ENCODE measurements at places on chromosomes 11 and 22.

GRCh38 chr11:68658661-68659060 lies 25.7 kb upstream of the GAL start:
- no peak for DNase-seq

DNA sequence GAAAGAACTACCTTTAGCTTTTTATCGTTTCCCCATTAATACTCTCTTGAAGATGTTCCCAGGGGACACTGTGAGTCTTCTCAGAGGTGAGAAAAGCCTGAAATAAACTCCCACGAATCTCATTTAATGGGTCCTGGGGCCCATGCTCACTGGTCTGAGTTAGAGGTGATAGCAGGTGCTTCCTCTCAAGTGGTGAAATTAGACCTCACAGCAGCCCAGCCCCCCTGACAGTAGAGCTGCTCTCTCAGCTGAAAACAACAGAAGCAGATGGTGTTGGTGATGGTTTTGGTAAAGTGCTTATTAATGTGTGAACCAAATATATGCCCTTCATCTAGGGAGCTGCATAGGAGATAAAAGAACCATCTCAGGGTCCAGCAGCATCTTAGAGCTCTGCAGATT lies 76.8 kb upstream of the VPREB1 start:
- DNase-seq: no peak

DNA sequence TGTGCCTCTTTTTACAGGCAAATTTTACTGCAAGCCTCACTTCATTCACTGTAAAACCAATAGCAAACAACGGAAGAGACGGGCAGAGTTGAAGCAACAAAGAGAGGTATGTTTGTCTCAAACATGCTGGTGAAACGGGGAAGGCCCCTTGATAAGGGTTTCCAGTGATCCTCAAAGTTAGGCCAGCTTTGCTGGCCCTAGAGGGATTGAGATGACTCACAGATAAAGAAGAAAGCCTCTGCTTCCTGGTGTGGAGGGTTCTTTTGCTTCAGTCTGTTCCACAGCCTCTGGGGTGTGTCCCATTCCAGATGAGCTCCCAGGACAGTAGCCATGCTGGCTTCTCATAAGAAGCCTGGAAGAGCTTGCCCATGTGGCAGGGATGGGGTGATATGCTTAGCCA lies 118.9 kb upstream of the PARVA start:
- no peak for DNase-seq

DNA sequence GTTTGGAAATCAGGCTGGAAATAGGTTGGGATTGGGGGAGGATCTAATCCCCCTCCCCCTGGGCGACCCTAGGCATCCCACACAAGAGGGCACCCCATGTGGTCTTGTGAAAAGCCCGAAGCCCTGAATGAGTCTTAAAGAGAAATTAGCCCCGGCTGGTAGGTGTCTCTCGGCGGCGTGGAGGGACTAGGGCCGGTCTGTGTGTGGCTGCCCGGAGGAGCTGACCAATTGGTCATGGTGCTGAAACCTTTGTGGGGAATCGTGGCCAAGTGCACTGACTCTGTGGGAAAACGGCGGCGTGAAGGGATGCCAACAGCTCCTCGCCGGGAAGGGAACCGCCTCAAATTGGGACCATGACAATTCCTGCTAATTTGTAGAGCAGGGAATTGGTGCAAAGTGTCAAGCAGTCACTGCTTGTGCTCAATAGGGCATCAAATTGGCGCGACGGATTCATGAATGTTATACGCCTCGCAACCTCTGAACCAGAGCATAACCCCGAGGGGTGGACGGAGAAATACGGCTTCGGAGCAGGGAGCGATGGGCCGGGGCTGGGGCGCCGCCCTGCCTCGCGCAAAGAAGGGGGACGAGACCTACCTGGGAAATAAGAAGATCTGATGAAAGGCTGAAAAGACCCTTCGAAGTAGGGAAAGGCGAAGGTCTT lies 1.5 kb downstream of the DBX1 start:
- DNase-seq: peak; percentile 72

DNA sequence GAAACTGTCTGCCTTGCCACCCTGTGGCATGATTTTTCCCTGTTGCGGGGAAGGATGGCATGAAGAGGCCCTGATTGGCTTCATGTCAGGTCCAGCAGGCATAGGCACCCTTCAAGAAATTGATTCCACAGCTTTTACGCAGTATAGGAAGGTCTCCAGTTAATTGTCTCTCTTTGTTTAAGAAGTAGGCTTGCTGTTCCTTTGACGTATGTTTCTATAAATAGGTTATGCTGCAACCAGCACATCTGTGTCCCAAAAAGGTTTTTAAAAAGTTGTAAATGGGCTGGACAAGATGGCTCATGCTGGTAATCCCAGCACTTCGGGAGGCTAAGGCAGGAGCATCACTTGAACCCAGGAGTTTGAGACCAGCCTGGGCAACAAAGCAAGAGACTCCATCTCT lies 62.6 kb downstream of the CD6 start:
- no peak for DNase-seq

- peak; percentile 80 for DNase-seq
Measured at GRCh38 chr11:30914143-30914762, 328.1 kb upstream of the MPPED2 start.

- no peak for DNase-seq
Measured at GRCh38 chr11:123645286-123645975, 9.0 kb downstream of the SCN3B start.

- DNase-seq: no peak
Measured at GRCh38 chr11:88117281-88117858, 57.9 kb downstream of the RAB38 start.

DNA sequence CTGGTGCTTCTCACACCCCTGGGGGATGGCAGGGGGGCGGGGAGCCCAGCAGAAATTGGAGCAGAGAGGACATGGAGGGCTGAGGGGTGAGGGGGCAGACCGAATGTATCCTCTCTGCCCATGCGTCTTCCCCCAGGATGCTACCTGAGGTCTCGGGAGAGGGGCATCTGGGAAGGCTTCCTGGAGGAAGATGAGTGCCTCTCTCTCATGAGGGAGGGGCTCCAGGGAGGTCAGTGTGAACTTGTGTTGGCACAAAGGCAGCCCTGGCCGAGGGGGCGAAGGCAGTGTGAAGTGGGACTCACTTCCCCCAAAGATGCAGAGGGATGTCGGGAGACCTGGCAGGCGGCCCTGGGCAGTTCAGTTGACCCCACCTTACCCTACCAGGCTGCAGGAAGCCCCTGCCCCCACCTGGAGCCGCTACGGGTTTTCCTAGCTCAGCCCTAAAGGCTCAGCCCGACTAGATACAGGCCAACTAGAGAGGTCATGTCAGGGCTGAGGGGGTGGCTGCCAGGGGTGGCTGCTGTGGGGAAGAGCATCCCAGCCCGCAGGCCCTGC lies 10.4 kb downstream of the ASCL2 start:
- no peak for DNase-seq

- DNase-seq: no peak
Measured at GRCh38 chr11:33315822-33316221, 58.6 kb downstream of the HIPK3 start.

GRCh38 chr11:113119074-113119473 lies 157.9 kb downstream of the NCAM1 start:
- DNase-seq: no peak

DNA sequence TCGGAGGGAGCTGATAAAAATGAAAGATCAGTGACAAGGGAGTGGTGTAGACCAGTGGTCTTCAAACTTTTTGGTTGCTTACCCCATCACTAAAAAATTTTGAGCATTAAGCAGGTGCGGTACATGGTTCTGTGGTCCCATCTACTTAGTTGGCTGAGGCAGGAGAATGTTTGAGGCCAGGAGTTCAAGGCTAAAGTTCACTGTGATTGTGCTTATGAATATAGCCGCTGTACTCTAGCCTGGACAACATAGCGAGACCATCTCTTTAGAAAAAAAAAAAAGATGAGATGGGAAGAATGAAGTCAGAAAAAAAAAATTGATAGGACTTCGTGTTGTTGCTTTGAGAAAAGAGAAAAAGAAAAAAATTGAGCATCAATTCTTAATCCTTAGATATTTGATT lies 7.8 kb downstream of the MTMR3 start:
- DNase-seq: no peak

GRCh38 chr11:92707665-92708064 lies 261.8 kb upstream of the MTNR1B start:
- no peak for DNase-seq

DNA sequence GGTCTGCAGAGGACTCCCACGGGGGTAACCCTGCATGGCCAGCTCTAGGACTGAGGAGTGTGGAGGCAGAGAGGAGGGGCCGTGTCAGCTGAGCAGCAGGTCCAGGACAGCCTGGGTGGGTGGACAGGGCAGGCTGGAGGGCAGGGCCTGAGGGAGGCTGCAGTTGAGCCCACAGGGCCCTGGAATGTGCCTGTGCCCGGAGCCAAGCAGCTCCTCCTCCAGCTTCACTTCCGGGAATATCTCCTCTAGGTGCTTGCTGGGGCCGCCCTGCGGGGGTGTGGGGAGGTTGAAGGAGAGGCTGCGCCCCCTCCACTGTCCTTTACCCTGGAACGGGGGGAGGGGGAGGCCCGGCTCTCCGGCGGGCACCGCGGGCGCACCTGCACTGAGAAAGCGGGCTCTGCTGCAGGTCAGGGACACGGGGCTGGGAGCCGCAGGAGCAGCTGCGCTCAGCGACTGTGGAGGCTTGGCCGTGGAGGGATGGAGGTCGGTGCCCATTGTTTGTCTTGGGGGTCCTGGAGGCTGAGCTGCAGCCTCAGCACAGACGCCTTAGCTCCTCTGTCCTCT lies 1293.2 kb downstream of the BRD1 start:
- no peak for DNase-seq

DNA sequence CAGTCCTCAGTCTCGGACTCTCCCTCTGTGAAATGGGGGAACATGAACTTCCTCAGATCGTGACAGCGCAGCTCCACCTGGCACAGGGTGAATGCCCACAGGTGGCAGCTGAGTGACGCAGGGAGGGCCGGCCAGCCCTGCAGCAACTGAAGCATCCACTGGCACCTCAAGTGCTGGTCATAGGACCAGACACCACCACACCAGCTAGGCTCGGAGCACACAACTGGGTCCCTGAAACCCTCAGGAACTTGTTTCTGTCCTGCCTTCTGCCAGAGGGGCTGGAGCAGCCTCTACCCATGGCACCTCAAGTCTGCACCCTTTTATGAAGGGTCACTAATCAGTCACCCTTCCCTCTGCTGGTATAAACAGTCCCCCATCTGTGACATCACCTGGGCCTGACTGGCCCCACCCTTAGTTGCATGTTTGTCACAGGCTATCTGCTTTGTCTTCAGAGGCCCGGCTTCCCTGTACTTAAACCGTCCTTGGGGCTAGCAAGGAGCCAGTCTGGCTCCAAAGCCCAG lies 7.4 kb upstream of the CDC42BPG start:
- DNase-seq: no peak

DNA sequence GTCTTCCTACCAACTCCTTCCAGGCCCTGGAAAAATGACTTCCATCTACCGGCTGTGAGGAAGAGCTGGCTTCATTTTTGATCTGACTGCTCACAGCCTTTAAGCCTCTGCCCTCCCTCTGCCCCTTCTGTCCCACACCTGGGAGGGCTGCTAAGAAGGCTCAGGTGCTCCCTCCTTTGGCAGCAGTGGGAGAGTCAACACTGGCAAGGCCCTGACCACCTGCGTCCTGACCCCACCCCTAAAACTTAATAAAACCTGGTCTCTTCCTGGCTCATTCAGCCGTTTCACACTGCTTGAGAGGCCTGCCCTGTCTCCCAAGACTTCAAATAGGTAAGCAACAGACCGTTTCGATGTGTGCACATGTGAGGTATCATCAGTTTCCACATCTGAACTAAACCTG lies 52.1 kb upstream of the NFRKB start:
- no peak for DNase-seq

DNA sequence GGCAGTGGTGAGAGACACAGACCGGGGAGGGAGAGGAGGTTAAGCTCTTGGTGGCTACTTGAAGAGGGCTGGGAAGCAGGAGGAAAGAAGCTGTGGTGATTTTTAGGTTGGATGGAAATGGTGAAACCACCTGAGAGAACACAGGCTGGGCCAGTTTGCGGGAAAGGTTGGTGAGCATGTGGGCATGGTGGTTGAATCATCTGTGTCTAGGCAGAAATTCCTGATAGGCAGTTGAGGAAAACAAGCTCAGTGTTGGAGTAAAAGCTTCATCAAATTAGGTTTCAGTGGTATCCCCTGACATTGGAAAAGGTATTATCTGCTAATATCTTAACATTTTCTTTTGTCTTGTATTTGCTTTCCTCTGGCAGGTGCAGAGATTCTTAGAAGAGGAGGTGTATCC lies 4.3 kb upstream of the SGSM3 start:
- DNase-seq: no peak

GRCh38 chr11:122803306-122803705 lies 35.0 kb upstream of the CRTAM start:
- DNase-seq: no peak

DNA sequence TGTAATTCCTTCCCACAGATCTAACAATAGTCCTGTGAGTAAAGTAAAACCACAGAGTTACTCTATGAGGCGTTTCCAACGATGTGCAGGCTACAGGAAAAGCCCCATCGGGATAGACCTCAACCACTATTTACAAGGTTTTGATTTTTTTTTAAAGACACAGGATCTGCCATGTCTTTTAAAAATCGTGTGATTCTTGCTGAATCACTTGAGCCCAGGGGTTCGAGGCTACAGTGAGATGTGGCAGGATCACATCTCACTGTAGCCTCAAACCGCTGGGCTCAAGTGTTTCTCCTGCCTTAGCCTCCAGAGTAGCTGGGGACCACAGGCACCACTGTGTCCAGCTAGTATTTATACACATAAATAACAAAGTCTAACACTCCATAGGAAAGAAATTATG lies 7.8 kb downstream of the TAF1D start:
- DNase-seq: no peak

DNA sequence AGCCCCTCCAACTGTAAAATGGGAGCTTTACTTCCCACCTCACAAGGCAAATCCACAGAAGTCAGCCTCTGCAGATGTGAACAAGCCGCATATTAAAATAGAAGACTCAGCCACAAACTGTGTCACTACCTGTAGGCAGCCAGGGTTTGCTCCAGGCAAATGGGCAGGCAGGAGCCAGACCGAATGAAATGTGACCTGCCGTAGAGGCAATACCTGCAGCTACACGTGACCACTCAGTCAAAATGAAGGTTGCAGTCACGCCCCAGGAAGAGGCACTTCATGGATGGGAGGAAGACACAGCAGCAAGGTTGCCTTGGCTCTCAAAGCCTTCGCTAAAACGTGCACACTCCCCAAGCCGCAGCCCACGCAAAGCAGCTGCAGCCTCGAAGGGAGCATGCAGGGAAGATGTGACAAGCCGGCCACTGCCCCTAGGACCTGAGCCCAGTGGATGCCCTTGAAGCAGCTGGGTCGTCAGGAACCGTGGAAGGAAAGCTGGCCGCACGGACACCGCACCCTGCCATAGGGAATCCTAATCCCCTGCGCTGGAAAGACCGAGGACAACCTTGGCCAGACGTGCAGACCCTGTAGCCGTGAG lies 53.1 kb downstream of the SHANK2 start:
- DNase-seq: no peak

GRCh38 chr11:76696756-76697155 lies 26.2 kb upstream of the LRRC32 start:
- DNase-seq: no peak

DNA sequence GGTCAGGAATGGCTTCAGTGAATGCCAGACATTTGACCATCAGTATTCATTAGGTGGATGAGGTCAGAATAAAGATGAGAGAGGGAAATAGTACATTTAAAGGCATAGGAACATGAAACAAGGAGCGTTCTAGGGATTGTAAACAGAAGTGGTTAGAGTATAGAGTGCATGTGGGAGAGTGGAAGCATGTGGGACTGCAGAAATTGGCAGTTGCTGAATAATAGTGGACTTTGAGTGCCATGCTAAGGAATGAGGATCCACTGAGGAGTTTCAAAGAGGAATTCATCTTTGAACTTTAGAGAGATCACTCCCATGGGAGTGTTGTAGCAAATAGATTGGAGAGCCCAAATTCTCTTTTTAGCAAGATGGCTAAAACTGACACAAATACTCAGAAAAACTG lies 7.9 kb downstream of the RNF169 start:
- DNase-seq: no peak

- no peak for DNase-seq
Measured at GRCh38 chr11:59708537-59708936, 5.1 kb downstream of the OR10V1 start.

Measured in adrenal gland (tissue), 19 donors.